ENCODE measurements at places on chromosomes 12 and 14.

- DNase-seq = no peak
Measured at GRCh38 chr12:12011880-12012260, 58.9 kb upstream of the BCL2L14 start.

GRCh38 chr14:70320294-70320693, 39.2 kb downstream of the COX16 start:
- no peak for DNase-seq

DNA sequence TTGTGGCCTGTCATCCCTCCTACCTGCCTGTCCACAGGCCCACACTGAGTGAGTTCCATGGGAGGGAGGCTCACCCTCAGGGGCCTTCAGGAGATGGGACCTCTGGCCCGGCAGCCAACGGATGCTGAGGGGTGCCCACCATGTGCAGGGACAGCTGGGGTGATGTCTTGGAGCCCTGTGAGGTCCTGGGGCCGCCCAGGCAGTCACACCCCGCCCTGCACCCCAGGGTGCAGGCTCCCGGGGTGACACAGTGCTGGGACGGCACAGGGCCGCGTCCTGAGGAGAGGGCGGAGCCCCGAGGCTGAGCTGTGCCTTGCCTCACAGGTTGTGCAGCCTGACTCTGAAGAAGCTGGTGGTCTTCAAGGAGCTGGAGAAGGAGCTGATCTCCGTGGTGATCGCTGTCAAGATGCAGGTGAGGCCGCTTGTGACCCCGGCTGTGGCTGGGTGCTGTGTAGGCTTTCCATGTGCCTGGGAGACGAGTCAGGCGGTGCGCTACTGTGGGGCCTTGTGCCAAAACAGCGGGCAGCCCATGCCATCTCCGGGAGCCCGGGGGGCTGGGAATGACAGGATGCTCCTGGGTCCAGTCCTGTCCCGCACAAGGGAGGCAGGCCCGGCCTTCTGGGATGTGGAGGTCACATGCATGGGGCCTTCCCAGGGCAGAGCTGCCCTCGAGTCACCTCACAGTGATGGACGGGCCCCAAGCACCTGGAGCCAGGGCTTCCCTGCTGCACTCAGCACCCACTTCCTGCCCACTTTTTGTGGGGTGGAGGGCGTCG, 33.8 kb downstream of the PACS2 start:
- DNase-seq = no peak

DNA sequence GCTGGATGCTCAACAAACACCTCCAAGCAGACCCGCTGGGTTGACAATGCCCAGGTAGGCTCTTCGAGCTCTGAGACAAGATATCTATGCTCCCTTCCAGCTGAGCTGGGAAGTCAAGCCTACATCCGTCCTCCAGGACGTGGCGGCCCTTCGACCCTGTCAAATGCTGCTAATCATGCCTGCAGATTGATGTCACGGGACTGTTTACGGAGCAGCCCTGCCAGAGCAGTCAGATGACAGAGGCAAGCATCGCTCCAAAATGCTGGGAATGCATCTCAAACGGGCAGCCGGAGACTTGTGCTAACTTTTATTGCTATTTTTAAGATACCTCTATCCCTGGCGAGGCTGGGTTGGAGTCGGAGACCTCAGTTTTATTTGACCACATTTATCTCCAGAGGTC, 139.2 kb downstream of the NTF3 start:
- no peak for DNase-seq

DNA sequence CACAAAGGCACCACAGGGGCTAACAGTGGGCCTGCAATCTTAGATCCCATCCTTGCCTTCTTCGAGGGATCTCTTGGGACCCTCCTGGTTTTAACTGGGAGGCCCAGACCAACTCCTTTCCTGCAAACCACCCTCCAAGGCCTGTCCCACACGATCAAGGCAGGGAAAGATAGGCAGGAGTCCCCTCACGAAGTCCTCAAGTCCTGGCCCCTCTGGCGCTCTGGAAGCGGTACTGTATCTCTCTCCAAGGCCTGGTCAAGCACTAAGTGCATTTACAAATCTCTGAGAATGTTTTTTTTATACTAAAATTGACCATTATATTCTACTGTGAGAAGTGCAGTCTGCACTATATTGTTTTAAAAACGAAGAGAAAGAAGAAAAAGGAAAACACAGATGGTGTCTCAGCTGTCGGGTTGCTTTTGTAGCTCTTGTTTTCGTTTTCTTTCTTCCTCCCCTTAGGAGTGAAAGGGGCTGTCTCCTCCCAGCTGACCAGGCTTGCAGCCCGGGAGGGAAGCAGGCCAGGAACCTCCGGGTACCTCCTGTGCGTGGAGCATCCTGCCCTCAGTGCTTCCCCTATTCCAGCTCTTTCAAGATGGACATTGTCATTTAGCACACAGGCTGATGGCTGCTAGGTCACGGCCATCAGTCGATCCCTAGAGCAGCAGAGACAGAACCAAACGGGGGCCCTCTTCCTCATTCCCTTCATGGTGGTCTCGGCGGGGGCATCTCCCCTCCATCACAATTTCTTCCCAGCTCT, 56.7 kb downstream of the FAM222A start:
- no peak for DNase-seq

- no peak for DNase-seq
Measured at GRCh38 chr12:14369311-14369710, 3.8 kb downstream of the ATF7IP start.

GRCh38 chr12:114918535-114919233, 234.7 kb upstream of the TBX3 start:
- DNase-seq = no peak

DNA sequence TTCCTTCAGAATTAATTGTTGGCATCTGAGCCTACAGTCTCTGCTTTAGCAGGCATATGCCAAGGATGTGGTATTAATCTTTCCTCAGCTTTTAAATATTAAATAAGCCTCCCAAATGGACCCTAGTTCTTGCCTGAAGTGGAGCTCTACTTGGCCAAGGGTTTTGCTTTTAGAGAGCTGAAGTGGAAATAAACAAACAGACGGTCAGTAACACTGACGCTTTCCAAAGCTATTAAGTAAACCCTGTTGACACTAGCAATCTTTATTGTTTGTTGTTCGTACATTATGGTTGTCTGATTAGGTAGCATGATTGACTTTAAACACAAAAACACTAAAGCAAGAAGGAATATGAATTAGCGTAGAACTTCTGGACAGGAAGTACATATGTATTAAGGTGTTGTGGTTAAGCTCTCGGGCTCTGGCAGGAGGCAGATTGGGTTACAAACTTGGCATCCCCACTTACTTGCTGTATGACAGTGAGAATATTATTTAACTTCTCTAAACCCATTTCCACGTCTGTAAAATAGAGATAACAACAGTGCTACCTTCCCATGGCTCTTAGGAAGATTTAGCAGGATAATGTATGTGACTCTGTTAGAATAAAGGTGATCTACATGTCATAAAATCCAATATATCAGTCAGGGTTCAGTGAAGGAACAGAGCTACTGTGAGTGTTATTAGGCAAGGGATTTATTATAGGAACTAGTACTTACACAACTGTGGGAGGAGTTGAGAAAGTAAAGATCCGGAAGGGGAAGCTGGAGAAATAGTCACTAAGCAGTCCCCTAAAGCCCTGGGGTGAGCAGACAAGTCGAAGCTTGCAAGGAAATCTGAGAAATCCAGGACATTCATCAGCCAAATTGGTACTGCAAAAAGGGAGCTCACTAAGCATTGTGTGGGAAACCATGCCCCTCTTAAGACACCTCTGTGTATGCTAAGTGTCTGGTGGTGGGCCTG, 92.2 kb upstream of the ATF7IP start:
- DNase-seq = no peak

GRCh38 chr14:46582826-46583225, 68.8 kb downstream of the RPL10L start:
- DNase-seq = no peak

DNA sequence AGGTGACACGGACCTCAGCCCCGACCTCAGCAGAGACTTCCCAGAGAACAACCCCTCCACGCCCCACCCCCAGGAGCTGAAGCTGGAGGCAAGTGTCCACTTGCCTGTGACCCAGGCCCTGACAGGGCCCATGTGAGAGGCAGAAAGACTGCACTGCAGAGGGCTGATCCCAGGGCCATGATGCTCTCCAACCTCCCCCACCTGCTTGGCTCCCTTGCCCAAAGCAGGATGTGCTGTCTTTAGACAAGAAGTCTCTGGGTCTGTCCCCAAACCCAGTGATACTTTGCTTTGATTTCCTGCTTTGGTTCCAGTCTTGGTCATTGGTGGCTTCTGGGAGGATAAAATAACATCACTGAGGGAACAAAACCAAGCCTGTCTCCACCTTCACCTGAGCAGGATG, 59.4 kb downstream of the BCL11B start:
- DNase-seq = no peak
